Activated T-cell treated with anti-CD3 and anti-CD28 coated beads, Interleukin-2, amount 50 U/mL, for 72 hours (primary cell): ENCODE measurements at places on chromosomes 13 and 19.

DNA sequence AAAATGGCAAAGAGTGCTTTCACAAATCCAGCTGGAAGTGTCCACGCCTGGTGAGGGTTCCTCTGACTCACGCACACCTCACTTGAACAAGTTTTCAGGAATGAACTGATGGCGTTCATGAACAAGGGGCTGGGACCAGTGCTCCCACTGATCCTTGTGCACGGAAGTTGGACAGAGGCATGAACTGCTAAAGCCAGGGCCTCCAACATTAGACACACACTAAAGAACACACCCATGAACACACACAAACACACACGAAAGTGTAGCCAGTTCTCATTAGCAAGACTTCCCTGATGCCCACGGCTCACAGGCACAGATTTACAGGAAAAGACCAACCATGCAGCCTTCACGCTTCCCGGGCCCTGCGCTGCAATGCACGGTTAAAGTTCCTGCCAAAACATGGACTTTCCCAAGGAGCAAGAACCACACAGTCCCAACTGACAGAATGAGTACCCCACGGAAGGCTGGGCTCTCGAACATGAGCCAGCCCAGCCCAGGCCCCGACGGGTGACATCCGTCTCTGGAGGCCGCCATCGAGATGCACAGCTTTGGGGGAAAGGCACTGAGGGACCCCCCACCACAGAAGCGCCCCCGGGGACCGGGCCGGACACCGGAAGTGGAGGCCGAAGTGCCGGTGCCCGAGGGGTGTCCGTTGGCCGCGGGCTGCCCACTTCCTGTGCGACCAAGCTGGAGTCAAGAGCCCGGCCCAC, 808 bp downstream of the DNMT1 start:
- no peak for DNase-seq

- DNase-seq: no peak
Measured at GRCh38 chr13:113843063-113843654, 20.7 kb downstream of the GAS6 start.

- no peak for DNase-seq
Measured at GRCh38 chr13:92175330-92175729, 776.9 kb downstream of the GPC5 start.

DNA sequence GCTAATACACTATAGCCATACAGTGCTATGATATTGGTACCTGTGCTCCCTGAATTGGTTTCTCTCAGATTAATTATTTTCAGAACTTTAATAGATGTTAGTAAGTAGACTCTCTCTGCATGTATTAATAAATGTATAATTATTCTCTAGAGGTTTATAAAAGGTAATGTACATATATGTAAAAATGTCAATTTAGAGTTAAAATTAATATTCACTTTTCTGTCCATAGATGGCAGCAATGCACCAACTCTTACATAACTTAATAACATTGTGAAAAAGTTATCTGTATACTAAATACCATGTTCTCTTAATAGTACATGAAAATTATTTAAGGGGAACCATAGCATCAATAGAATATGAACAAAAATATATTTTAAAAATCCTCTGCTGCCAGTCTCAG, 515.0 kb upstream of the KLHL1 start:
- no peak for DNase-seq

DNA sequence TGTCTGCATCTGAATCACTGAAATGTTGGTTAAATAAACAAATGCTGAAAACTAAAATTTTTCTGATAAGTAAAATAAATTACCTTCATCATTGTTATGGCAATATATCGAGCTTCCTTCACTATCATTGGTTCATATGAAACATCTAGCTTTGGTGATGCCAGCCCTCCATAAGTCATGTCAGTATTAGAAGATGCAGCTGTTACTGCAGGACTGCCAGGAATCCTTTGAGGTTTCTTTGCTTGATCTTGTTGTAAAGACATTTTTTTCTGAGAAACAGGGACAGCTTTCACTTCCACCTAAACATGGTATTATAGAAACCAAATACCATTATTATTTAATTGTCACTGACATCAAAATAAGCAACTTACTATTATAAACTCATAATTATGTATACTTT, 123.7 kb upstream of the FBXL3 start:
- DNase-seq: no peak

DNA sequence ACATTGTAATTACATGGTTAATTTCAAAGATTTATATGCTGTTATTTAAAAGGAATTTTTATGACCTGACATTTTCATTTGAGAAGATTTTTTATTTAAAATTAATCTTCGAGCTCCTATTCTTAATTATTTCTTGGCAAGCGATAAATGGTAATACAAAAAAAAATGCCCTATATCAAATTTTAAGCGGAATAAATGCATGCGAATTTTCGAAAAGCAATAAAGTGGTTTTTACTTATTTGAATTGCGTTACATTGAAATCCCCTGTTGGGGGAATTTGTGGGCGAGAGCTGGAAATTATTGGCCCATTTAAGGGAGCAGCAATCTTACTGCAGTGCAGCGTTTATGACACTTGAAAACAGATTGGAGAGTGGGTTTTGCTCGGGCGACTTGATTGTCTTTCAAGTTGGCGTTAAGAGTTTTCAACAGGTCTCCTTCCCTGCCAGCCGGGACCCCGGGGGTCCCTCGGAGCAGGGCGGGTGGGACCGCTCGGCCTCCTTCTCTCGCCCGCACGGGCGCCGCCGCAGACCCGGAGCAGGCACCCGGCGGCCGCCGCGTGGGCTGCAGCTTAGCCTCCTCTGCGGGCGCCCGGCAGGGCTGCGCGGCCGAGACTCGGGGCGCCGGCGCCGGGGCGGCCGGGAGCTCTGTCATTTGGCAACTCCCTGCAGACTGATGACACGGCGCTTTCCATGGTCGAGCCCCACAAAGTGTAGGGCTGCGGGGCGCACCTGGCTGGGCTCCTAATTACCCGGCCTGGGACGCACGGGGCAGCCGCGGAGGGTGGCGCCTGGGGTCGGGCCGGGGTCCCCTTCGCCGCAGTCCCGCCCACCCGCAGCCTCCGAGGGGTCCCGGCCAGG, 255.1 kb upstream of the SOX21 start:
- DNase-seq: peak; percentile 50

DNA sequence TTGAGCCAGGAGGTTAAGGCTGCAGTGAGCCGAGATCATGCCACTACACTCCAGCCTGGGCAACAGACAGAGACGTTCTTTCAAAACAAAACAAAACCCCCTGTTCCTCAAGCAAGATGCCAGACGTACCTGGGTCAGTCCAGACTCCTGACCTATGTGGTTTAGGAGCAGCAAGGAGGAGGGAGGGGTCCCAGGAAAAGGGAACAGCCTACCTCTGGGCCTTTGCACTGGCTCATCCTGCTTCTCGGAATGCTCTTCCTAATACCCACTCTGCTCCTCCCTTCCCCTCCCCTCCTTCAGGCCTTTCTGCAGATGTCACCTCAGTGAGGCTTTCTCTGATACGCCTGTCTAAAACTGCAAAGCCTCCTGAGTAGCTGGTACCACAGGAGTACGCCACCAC, 9.5 kb downstream of the RINL start:
- no peak for DNase-seq
